ENCODE measurements at places on chromosomes 16 and 17.

GRCh38 chr17:18950944-18951905, 740 bp upstream of the SLC5A10 start:
- no peak for DNase-seq

DNA sequence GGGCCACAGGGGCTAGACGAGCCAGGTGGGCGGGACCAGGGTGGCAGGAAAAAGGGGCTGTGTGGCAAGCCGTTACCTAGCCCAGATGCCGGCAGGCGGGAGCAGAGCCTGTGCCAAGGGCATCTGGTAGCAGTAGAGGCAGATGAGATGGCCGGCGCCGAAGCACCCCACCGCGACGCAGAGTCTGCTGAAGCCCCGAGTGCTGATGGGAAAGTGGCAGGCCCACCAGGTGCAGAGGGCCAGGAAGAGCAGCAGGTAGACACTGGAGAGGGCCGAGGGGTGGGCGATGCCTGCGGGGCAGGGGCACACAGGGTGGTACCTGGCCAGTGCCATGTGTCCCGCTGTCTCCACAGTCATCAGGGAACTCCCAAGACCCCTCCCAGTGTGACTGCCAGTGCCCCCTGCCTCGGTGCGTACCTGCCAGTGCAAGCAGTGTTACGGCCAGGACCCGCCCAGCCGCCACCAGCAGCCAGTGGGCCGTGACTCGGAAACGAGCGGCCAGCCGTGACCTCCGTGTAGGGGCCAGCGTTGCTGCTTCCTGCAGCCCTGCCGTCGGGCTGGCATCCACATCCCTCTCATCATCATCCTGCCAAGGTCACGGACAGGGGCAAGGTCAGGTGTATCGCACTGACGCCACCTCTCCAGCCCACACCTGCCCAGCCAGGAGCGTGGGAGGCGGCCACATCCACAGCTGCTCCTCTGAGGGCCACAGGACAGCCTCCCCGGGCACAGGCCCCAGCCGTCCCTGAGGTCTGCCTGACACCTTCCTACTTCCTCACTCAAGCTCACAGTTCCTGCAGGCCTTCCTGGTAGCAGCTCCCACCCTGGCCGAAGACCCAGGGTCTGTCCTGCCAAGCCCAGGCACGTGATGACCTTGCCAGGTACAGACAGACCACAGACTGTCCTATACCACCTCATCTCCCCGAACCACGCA, 32.1 kb downstream of the CTU2 start:
- no peak for DNase-seq

DNA sequence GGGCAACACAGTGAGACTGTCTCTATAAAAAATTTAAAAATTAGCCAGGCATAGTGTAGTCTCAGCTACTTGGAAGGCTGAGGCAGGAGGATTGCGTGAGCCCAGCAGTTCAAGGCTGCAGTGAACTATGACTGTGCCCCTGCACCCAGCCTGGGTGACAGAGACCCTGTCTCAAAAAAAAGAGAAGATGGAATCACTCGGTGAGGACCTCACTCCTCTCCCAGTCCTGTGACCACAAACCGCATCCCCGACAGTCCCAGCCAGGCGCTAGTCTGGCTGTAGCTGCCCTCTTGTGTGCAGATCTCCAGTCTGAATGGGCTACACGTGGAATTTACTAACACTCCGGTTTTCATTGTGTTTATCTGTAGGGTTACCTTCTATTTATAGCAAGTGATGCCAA, 11.1 kb downstream of the DEXI start:
- no peak for DNase-seq

GRCh38 chr16:4075534-4075933, 40.7 kb downstream of the ADCY9 start:
- no peak for DNase-seq

DNA sequence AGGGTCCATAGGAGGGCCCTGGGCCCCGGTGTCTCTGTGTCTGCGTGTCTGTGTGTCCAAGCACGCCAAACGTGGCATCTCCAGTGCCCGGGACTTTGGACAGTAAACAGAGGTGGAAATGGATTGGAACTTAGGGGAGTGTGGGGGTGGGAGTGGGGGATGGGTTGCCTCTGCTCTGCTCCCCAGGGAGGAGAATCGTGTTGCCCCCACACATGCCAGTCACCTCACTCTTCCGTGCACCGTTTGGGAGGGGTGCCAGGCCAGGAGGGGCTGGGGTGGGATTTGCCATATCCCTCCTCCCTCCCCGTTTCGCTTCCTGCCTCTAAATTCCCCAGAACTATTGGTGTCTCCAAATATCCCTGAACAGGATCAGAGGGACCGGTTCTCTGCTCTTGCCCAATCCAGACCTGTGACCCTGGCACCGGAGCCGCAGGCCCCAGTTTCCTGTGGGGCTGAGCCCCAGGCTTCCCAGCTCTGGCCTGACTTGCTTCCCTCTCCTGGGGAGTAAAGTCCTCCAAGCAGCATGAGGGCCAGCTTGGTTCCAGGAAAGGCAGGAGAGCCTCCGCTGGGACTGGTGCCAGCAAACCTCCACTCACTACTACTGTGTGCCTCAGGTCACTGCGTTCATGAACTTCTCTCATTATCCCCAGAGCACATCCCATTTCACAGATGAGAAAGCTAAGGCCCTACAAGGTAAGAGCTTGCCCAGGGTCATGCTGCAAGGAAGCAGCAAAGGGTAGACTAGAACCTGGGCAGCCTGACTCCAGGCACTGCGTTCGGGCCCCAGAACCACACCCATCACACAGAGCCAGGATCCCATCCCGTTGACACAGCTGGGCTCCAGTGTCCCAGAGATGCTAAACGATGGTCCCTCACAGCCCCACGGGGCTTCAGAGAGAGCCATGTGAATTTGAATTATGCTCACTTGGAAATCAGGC, at the start of gene ASGR1:
TSS of gene ASGR1 (minus strand) at position 54 of the 938 bp plus-strand sequence. CDS start 807 bp downstream, outside the sequence.
- DNase-seq, result no peak

- DNase-seq, result no peak
These were observed 3.5 kb downstream of the FAM171A2 start for GRCh38 chr17:44360144-44360533.

DNA sequence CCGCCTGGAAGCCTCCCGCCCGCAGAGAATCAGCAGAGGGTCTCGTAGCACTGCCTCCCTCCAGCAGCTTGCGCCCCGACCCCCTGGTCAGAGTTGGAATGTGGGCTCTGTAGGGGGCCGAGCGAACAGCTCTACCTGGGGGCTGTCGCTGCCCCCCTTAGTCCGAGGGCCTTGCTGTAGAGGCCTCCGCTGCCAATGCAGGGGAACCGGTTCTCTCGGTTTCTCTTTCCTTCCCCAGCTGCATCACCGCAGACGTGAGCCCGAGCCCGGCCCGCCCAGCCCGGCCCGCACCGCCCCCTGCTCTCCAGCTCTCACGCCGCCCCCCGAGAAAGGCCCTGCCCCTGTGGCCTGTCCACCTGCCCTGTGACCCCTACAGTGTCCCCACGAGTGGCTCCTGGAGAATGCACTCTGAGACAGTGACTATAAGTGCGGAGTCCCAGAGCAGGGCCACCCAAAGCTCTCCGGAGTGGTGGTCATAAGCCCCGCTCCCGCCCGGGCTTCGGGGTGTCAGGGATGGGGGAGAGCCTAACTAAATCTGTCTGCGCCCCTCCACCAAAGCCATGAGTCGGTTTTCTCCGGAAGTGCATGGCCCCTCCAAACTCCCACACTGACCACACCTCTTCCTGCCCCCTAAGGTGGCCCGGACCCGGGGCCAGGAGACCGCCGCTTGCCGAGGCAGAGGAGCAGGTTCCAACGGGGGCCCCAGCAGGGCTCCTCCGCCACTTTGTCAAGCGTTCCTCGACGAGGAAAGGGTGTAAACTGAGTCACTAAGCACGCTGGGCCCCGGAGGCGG, 1.7 kb downstream of the ARHGAP27 start:
- no peak for DNase-seq

DNA sequence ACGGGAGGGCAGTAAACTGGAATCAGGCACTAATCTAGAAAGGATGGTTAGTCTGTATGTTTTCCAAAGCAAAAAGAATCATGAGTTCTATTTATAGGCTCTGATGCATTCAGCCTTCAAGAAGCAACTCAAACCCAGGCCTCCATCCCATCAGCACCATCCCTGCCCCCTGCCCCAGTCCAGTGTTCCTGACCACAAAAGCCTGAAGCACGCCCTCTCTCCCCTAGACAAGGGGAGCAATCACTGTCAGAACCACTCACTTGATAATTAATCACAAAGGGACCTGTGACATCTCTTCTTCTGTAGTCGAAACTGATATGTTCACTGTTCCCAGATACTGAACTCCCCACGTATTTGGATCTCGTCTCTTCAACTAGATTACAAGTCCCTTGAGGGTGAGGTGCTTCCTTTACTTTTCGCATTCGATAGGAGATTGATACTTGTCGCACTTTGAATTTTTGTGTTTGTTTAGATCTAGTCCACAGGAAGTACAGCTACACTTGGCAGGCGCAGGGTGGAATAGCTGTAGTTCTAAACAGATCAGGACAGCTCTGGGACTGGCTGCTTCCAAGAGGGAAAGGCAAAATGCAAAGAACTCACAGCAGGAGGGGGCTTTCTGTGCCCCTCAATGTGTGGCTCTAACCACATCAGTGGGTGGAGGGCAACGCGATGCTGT, 36.4 kb upstream of the CCDC182 start:
- DNase-seq, result no peak

DNA sequence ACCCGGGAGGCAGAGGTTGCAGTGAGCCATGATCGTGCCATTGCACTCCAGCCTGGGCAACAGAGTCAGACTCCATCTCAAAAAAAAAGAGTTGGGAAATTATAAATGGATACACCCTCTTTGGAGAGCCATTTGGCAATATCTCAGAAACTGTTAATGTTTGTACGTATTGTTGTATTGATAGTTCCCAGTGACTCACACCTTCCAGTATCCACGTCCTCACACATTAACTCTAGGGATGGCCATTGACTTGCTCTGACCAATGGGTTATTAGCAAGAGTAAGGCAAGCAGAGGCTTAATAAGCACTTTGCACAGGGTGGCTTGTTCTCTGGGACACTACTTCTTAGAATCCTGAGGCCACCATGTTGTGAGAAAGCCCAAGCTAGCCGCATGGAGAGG, 107.6 kb upstream of the LHX1 start:
- DNase-seq, result no peak

- DNase-seq, result no peak
These were observed 1.5 kb upstream of the FAAP100 start for GRCh38 chr17:81553616-81554181.

Data from HEK293T (cell line).